Astrocyte of the spinal cord (primary cell): ENCODE measurements at places on chromosomes 6 and 20.

DNA sequence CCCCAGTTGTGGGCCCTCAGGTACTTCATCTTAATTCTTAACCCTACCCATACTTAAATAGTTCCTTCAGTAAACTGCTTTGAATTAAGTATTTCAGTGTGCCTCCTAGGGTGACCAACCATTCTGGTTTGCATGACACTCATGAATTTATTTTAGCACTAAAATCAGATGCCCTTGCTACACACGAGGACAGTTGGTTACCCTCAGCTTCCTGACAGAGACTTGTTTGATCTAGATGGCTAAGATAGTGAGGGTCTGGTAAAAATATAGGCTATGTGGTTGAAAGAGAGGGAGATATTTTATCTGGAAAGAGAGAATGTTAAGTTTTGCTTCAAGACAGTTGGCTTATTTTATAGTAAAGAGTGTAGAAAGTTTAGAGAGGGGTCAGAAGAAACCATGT is 10.6 kb downstream of the PGK2 start:
- DNase-seq = no peak

DNA sequence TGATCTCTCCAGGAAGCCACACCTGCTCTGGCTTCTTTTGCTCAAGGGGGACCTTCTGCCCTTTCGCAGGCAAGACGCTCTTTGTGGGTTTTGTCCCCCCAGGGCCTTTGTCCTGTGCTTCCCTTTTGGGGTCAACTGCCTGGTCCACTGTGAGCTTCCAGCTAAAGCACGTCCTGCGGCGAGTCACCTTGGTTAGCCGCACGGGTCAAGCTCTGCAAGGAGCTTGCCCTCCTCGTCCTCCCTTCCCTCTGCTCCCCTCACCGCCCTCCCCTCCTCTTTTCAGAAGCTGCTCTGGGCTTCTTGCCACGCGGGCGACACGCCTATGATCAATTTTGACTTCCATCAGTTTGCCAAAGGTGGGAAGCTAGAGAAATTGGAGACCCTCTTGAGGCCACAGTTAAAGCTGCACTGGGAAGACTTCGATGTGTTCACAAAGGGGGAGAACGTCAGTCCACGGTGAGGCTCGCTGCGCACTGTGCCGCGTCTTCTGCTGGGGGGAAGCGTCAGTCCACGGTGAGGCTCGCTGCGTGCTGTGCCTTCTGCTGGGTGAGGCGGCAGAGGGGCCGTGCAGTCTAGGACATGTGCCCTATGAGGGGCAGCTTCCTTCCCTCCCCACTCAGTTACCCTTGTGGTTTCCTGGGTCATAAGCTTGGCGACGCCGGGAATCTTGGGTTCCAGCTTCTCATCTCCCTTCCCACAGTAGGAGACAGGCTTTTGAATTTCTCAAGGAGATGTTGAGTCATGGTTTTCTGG is 80.2 kb downstream of the SYNJ2 start:
- DNase-seq = peak; percentile 77

DNA sequence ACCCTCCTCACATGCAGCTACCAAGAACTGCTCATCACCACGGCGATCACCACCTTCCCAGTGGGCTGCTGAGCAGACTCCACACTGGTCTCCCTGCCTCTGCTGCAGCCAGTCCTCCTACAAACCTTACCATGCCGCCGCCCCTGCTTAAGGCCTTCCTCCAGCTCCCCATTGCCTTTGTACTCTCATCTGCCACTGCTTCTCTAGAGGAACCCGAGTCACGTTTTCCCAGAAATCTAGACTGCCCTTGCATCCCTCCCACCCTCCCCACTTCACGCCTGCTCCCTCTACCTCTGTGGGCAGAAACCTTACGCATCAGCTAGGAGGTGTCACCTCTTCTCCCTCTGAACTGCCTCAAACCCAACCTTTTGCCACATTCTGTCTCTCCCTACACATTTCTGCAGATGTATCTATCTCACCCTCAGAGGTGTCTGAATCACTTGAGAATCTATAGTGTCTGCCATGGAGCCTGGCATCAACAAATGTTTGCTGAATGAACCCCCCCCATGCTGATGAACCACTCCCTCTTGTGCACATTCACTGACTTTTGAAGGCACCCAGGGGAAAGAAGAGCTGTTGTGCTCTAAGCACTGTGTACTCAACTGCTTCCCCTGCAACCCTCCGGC is 4.3 kb downstream of the E2F1 start:
- no peak for DNase-seq

- DNase-seq = peak; percentile 41
Observed at GRCh38 chr6:112153926-112154607, 66.7 kb downstream of the FAM229B start.
